ENCODE measurements at places on chromosomes 12 and 14.

- no peak for DNase-seq
These were observed 128.6 kb upstream of the CCDC175 start for GRCh38 chr14:59705245-59705644.

DNA sequence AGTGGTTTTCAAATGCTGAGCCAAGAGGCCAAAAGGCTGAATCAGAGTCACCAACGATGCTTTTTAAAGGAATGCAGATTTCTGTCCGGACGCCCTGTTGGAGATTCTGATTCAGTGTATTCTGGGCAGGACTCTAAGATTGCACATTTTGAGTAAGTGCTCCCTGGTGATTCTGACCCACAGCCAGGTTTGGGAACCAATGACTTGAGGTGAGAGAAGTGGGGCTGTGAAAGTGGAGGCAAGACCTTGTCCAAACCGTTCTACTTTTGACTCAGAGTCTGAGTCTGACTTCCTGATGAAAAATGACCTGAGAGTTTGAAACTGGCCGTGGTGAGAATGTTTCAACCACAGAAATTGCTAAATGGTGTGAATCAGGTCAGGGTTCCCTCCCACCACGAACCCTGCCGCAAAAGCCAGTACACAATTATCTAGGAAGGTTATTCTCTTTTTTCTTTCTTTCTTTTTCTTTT, 90.2 kb downstream of the NTN4 start:
- DNase-seq: no peak

DNA sequence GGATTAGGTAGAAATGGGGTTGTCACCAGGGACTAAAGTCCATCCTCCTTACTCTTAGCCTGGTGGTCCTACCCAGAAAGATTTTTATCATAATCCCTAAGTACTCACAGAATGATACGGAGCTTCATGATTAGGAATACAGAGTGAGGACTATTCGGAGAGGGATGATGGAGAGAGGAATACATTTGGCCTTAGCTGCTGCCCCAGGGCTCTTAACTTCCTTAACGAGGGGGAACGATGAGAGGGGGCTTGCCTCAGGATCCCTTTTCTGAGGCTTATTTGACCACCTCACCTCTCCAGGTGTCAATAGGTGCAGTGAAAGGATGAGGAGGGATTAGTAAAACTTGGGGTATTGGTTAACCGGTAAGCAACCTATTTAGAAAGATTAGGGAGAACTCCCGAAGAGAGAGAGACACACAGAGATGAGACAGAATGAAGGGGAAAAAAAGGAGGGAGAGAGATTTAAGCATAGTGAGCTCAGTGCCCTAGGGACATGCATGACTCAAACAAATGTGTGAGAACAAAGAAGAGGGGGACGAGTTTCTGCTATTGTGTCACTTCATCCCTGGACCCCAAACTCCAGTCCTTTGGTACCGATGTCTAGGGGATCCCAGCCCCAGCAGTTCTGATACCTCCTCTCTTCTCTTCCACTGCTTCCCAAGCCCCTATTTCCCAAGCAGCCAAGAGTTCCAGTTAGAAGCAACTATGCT, 1.1 kb downstream of the NFE2 start:
- DNase-seq: no peak

GRCh38 chr14:71322655-71323250, 415.5 kb downstream of the PCNX1 start:
- no peak for DNase-seq

DNA sequence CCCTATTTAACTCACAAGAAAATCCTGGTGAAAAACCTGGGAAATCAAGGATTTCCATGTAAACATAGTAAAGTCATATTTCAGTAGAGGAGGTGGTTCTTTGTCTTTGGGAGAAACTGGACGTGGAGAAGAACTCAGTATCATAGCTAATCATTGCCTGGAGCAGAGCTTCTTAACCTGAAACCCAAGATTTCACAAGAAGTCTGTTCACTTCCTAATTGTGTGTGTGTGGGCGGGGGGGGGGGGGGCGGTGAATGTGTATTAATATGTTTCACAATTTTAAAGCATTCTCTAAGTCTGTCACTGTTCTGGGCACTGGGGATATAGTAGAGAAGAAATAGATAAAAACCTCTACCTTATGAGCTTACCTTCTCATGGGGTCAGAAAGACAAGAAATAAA, 96.7 kb upstream of the PPP4R3A start:
- no peak for DNase-seq

GRCh38 chr12:80178846-80179245, 79.5 kb downstream of the OTOGL start:
- DNase-seq: no peak

- DNase-seq: no peak
These were observed 144.8 kb upstream of the NAV3 start for GRCh38 chr12:77685901-77686300.

GRCh38 chr12:257521-258321, 4.9 kb downstream of the SLC6A13 start:
- no peak for DNase-seq

DNA sequence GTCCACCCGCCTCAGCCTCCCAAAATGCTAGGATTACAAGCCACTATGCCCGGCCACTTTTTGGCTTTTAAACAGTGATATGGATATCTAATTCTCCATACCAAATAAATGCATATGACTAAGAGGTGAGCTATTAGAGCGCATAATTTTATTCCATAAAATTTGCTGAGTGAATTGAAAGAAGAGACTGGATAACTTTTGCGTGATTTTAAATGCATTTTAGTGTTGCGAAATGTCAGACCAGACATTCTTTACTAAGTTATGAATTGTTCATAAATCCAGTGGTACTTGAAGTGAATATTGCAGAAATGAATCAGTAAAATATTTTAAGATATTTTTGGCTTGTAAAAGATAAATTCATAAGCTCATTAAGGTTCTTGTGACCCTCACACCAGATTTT, 50.9 kb upstream of the DIP2B start:
- DNase-seq: no peak

DNA sequence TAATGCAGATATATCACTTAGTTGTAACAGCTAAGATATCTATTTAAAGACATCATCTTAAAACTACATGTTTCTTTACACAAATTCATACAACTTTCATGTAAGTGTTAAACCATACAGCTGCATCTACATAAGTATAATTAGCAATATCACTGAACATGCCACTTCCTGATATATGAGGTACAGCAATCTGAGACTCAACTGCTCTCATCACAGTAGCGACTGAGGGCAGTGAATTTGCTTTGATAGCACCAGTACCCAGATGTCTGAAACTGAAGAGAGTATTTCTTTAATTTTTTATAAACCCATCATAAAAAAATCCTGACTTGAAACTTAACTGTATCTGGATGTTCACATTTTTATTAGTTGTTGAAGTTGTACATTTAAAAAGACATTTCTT, 34.7 kb upstream of the NUAK1 start:
- DNase-seq: no peak

DNA sequence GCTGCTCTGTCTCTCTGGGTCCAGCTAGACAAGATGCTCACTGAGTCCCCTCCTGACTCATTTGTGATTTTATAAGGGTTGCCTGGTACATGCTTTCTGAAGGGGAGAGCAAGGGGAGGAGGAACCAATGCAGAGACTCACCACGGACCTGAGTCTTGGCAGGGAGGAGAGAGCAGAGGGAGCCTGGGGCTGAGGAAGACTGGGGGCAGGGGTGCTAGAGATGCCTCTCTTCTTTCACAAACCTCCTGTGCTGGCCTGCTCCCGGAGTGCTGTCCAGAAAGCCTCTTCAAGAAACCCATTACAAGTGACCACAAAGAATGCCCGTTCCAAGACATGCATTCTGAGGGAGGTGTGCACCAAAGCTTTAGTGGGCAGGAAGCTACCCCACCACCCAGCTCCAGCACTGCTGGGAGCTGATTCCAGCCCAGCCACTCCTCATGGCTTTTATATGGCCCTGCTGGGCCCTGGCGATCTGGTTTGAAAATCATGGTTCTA, 33.1 kb upstream of the DICER1 start:
- DNase-seq: no peak

DNA sequence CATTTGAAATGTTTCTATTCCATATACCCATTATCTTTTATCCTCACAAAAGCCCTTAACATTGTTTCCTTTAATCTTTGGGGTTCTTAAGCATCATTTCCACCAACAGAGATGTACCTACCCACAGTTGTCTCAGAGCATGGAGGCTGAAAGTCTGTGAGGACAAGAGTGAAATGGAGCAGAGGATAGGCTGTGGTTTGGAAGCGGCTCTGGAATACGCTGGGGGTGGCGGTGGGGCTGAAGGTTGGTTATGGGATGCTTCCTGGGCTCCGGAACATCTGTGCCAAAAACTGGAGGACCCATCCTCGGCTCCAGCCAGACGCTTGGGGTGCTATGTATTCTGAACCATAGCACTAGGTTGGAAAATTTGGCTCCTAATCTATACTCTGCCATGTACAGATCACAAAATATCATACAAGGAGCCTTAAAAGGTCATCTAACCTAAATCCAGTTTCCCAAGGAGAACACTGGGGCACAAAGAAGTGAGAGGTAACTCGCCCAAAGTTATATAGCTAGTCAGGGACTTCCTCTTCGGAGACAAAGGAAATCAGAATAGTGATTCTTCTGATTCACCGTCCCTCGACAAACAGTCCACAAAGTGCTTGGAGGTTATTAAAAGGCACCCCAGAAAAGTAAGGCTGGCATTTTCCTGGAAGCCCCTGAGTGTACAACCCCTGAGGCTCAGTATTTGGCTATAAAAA, 2.5 kb downstream of the PPP1R3E start:
- DNase-seq: no peak

GRCh38 chr12:1444142-1444516, 150.3 kb downstream of the FBXL14 start:
- DNase-seq: no peak

DNA sequence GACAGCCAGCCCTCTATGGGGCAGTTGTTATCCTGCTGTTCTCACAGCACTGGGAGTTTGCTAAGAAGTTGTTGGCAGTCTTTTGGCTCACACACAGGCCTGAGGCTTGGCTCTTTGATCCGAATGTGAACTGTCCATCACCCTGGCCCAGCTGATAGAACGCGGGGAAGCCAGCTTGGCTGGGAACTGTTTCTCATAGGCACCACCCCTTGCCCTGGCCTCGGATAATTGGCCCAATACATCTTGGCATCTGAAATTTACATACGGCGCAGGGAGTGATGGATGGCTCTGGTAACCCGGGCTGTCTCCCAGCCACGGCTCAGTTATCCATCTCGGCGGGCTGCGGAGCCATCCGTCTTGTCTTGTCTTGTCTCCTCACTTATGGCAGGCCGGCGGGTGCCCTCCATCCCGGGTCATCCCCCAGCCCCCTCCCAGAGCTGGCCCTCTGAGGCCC, 164.1 kb downstream of the PHETA1 start:
- no peak for DNase-seq

- no peak for DNase-seq
These were observed 39.8 kb downstream of the GRIN2B start for GRCh38 chr12:13941258-13942249.

- no peak for DNase-seq
These were observed 56.5 kb upstream of the KCNH3 start for GRCh38 chr12:49482095-49483051.

DNA sequence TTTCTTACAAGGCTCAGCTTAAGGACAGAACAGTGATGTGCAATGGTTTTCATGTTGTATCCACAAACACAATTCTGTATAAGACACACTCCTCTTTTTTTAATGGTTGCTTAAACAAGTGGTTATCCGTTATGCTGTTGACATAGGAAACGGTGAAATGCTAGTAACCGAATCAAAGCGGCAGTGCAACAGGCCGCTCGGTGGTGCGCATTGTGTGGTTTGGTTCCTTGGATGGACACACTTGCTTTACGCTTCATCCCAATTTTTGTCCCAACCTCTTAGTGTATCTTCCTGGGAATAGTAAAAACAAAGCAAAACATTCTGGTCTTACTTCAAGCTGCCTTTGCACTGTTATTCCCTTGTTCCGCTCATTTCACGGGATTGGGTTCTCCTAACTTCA, 650 bp upstream of the PTGER2 start:
- no peak for DNase-seq

- DNase-seq: no peak
These were observed 156.8 kb upstream of the TMEM260 start for GRCh38 chr14:56422703-56423213.

- no peak for DNase-seq
These were observed 6.0 kb downstream of the FBXW8 start for GRCh38 chr12:116916714-116917114.

DNA sequence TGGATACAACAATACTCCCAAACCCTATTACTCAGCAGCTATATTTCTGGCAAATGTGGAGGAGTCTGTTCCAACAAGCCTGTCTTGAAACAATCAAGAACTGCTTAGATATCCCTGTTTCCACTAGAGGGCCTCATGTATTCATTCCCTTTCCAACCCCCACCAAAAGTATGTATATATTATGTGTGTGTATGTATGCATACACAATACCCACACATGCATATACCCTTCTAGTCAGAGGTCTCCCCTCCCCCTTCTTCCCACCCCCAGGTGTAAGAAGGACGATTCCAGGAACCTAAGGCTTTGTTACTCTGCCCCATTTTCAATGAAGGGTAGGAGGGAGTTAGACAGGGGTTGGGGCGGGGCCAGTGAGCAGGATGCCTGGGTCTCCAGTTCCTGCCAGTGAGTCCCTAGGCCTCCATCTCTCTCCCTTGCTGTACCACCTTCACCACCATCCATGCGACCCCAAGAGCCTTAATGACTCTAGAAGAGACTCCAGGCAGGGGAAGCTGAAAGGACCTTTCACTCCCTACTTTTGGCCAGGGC, at the start of gene DGKA:
DGKA (plus strand) TSS at position 392 of the 546 bp plus-strand sequence. CDS start 5,342 bp downstream, outside the sequence.
- peak; percentile 60 for DNase-seq

DNA sequence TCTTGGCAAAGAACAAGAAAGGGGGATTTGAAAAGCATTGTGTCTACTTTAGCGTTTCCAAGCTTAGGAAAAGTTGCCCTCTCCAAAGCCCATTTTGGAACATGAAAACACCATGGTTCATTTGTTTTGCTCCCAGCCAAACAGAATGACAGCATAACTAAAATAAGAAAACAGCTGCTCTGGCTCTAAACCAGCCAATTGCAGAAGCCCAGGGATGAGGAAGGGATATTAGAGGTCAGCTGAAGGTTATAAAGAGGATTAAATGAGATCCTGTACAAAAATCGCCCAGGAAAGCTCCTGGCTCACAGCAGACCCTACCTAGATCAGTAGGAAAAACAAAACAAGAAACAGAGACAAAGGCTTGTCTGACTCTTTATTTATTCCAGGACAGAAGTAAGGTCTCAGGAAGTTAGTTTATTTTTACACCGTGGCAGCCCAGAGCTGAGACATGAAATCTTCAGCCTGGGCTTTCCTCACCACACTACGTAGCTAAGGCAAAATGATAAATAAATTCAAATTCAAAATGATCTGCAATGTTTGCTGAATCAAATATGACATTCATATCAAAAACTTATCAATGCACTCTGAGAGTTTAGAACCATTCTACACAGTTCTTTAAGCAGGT, 25.9 kb downstream of the SPX start:
- DNase-seq: no peak

GRCh38 chr12:40898505-40898904, 206.3 kb downstream of the CNTN1 start:
- no peak for DNase-seq

Data from T follicular helper cell (primary cell).